ENCODE measurements at places on chromosomes 11 and 22.

DNA sequence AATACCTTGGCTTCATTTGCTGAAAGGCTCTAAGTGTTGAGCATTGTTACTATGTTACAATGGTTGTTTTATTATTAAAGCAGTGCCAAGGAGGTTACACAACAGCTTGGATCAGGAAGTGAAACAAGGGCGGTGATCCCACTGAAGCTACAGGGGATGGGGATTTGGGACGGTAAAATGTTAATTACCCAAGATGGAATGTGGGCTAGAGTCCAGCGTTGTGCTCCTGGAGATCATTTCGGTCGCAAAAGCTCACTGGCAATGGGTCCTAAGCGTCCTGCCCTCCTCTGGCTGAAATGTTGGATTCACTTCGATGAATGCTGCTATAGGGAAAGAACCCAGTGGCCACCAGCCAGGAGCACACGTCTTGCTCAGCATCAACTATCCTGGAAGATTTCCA, 48.3 kb downstream of the FAM83F start:
- no peak for DNase-seq

DNA sequence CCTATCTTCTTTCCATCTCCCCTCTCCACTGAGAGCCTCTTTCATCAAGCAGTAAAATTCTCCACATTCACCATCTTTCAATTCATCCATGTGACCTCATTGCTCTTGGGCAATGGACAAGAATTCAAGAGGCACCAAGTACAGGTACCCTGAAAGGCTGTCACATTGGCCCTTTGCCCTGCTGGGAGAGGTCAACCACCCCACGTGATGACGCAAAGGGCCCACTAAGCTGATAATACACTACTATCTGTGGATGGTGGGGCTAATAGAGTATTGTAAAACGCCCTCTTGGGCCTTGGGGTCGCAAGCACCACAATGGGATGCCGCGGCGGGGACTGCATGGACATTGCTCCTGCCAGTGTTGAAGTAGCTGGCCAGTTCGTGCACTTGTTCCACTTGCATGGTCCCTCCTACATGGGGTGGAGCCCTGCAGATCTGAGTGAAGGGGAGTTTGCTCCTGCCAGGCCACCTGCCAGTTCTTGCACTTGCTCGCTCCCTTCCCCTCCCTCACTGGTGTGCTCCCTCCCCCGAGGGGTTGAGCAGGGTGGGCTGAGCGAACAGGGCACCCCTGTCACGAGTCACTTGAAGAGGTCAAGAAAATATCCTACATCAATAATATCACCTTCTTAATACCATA, 1578.8 kb upstream of the RAG2 start:
- DNase-seq, result no peak

DNA sequence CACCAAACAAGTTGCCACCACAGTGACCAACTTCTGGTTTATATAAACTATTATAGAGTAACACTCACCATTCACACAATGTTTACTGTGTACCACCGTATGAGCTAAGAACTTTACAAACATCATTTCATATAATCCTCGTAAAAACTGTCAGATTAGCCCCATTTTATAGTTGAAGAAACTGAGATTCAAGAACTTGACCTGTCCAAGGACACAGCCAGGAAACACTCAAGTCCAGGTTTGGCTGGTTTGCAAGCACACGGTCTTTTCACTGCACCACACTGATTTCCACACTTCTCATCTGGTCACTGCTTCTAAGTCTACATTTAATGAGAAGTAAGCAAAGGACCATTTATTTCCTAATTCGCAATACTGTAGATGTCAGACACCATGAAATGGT, 3.7 kb downstream of the MORC2 start:
- no peak for DNase-seq

DNA sequence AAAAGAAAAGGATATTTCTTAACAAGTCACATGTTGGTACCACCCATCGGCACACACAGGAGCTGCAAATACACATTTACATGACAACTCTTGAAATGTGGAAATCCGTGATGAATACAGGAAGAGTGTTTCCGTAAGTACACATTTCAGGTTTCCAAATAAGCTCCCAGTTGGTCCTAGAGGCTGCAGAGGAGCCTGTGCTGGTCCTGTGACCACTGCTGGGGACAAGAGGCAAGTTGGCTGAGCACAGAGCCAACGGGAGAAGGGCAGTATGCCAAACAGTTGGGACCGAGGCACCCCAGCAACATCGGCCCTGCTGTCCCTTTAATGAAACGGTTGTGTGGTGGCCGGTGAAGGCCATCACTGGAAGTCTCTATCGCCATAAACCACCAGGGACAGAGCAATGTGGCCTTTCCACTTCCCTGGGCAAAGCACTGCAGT, 38.5 kb upstream of the ARFGAP3 start:
- no peak for DNase-seq

DNA sequence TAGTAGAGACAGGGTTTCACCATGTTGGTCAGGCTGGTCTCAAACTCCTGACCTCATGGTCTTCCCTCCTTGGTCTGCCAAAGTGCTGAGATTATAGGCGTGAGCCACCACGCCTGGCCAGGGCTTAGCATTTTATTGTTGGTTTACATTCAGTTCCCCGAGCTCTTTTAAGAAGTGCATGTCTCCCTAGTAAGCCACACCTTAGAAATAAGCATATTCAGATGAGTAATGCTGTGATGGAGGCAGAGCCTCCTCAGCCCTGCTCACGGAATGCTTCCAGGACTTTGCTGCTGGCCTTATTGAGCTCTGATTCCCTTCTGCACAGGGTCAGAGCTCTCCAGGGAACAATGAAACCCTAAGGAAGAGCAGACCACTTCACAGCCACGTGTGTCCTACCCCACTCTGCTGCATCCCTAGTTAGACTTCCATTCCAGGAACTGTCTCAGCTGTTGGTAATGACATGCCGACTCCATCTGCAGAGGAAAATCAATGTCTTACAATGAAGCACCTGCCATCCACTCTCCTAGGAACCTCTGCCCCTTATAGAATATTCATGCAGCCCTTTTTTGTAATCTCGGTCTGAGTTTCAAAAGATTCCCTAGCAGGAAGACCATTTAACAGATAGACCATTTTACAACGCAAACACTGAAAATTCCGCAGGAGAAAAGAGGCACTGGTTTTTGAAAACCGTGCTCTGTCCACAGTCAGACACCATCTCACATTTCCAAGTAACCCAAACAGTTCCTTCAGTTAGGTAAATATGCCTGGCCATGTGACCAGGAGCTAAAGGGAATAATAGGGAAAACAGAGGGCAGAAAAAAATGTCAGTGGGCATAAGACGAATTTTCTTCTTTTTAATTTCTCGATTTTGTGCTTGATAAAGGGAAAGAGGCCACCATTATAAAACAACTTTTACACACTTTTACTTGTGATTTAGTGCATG, 1.7 kb upstream of the JAM3 start:
- no peak for DNase-seq

DNA sequence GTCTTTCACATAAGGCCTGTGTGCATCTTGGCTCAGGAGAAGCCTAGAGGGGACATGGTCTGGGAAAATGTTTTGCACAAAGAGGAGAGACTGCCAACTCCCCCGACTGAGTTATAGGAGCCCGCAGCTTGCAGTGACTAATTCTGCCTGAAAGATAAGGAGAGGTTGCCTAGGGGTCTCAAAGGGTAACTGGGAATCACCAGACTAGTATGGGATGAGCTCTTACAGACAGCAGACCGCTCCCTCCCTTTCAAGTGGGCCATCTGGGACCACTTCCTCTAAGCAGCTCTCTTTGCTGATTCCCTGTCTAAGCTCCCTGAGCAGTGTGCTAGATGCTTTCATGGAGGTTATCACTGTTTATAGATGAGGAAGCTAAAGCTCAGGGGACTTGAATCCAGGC, 105.1 kb downstream of the TENM4 start:
- no peak for DNase-seq

GRCh38 chr22:43171019-43171491, 15.9 kb downstream of the TTLL12 start:
- DNase-seq, result no peak

GRCh38 chr11:111155021-111155420, 90.5 kb upstream of the POU2AF2 start:
- DNase-seq, result no peak

- no peak for DNase-seq
These were observed 35.0 kb upstream of the LMO2 start for GRCh38 chr11:33926671-33927552.

- no peak for DNase-seq
These were observed 9.8 kb downstream of the RAB30 start for GRCh38 chr11:83061883-83062282.

DNA sequence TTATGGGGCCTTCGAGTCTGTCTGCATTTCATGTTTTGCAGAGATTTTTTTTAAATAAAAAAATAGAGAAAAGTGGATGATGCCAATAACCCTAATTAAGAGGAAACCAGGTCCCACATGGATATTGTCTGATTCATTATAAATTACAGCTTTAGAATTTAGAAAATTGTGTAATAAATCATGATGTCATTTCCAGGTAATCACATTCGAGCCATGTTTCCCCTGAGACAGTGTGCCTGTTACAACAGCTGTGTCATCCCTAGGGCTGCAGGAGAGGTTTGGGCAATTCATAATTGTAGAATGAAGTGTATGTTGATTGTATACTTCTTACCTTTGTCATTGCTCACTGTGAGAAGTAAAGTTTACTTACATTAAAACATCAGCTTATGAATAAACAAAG, 38.3 kb downstream of the NCAM1 start:
- DNase-seq, result no peak

- no peak for DNase-seq
These were observed 33.1 kb downstream of the TNRC6B start for GRCh38 chr22:40210818-40211217.

- DNase-seq, result no peak
These were observed 424.9 kb downstream of the INSC start for GRCh38 chr11:15539645-15540044.

DNA sequence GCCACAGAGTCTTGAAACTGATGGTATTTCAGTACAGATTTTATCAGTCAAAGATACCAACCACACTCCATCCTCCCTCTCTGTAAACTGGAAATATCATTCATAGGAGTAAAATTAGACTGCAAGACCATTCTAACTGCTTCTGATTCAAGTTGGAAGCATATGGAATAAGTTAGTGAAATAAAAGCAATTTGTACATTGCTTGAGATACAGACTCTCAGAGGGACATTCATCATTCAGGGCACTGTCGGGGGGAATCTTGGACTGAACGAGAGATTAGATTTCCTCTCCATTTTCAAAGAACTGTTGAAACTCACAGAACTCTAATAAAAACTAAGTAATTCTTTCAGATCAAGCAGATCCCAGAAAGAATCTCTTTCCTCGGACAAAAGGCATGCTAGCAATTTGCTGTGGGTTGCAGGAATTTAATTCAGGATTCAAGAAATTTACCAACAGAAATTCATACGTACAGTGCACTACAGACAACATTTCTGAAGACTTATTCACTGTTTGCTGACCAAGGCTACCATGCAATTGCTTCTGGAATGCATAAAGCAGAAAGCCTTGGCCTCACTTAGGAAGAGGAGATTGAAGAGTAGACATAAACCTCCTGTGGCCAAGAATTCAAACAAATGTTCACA, 34.1 kb downstream of the PAMR1 start:
- peak; percentile 93 for DNase-seq

GRCh38 chr22:44171561-44171960, 9.2 kb upstream of the PARVG start:
- no peak for DNase-seq

DNA sequence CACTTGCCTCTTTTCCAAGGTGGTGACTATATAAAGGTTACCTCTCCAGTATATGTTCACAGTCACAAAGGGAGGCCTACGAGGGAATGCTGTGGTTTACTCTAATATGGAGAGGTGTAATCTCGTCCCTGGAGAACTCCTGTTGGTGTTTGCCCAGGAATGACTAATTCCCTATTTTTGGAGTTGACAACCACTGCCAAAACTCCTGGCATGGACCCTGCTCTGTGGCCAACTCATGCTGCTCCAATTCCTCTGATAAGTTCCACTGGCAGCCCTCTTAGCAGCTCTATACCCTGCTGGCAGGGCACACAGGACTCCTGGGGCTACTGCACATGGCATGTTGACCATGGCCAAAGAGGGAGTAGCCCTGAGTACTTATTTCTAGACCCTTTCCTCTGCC, 418.7 kb upstream of the ANO5 start:
- DNase-seq, result no peak

GRCh38 chr11:28003615-28004014, 104.3 kb downstream of the KIF18A start:
- DNase-seq, result no peak

DNA sequence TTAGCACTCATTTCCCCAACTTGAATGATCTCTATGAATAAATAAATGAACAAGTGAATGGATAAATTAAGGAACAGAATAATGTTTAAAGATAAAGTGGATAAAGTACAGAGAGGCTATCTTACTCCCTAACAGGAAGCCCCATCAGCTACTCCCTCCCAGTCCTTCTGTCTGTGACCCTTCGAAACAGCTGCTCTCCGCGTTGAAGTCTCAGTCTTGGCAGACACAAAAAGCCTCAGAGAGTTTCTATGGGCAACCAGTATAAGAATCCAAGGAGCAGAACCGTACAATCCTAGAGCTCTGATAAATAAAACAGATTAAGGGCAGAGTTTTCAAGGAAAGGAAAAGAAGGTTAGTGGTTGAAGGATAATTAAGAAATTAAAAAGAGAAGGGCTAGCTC, 35.0 kb downstream of the GUCY1A2 start:
- DNase-seq, result no peak

DNA sequence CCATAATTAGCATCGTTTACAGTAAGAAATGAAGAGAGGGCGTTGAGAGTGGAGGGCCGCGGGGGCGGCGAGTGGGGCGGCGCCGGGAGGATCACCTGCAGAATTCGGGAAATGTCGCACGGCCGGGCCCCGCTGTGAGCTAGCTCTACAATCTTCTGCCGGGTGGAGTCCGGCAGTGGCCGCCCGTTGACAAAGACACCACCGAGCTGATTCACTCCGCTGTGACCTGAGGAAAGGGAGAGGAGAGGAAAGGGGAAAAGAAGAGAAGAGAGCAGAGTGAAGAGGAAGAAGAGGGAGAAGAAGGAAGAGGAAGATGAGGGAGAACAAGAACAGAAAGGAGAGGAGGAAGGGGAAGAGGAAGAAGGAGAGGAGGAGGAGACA, 8.5 kb downstream of the PAX6 start:
- no peak for DNase-seq

DNA sequence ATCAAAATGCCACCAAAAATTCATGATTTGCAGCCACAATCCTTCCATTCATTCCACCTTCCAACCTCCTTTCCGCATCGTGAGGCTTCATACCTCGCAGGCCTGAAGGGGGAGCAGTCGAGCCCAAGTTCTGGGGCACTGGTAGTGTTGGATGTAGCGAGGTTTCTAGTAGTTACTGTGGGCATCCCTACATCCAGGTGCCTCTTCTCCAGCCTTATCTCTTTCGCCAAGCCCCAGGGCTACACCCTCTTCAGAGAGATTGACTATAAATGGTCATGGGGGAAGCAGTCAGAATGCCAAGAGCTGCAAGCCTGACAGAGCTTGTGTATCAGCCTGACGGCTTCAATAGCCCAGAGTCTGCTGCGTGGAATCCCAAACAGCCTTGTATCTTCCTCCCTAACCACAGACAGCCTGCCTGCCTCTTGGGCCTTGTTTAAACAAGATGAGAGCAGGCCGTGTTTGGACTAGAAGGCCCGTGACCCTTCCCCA, 28.9 kb downstream of the CLMP start:
- DNase-seq, result peak; percentile 75

All from AG04449 (cell line).